ENCODE measurements at places on chromosomes 5 and 9. TPM values are rescaled to one million over a fixed set of nuclear protein-coding genes. Genes with fewer than 3 reads are reported as not detected.
A peak's percentile ranks its signal among the peaks of the same experiment; 100 is the strongest.

DNA sequence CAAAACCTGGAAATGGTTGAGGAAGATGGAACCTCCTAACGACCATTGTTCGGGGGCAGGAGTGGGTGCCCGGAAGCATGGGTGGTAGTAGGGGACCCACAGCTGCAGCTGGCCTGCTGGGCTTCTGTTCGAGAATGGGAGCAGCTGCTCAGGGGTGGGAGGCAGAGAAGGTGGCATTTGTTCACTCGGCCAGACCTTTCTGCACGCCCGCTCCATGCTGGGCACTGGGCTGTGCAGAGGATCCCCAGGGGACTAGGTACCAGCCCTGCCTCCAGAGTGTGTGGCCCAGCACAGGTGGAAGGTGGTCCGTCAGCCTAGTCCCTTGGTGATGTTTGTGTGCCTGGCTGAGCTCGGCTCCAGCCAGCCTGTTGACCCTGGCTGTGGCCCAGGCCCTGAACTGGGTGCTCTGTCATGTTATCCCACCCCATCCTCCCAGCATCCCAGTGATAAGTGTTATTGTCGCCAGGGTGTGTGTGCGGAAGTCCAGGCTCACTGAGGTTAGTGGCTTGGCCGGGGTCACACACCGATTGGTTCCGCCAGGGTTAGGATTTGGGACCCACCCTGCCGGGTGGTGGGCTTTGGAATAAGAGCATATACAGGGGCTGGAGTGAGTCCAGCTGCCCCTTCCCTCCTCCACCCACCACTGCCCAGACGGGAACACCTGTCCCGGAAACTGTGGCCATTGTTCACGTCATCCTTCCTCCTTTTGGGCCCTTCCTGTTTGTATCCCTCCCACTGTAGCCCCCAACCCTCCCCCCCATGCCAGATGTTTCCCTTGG, 4.8 kb downstream of the N4BP3 start:
- DNase-seq, result no peak

GRCh38 chr9:14153310-14153720, 160.6 kb downstream of the NFIB start:
- no peak for DNase-seq

GRCh38 chr5:170117736-170118135, 12.0 kb downstream of the FOXI1 start:
- DNase-seq, result no peak

- DNase-seq, result no peak
Observed at GRCh38 chr9:110897943-110898342, 140.3 kb downstream of the LPAR1 start.

DNA sequence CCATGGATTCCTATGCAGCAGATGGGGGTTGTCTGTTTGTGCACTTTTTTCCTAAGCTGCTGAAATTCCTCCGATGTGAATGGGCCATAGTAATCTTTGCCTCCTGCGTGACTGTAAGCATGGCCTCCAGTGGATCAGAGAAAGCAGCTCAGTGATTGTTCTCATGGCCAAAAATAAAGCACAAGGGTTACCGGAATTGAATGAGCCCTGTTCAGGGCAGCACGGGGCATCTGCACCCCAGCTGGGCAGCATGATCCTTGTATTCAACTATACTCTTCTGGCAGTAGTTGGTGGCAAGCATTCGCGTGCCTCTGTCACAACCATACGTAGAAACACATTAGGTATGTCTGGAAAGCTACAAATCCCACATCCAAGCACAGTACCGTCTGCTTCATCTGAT, 193.9 kb downstream of the RORB start:
- DNase-seq, result no peak

- DNase-seq, result no peak
Observed at GRCh38 chr5:119055294-119055693, 15.6 kb upstream of the DMXL1 start.

- no peak for DNase-seq
Observed at GRCh38 chr5:56299212-56299611, 66.1 kb upstream of the ANKRD55 start.

- no peak for DNase-seq
Observed at GRCh38 chr9:110900917-110901316, 137.4 kb downstream of the LPAR1 start.

DNA sequence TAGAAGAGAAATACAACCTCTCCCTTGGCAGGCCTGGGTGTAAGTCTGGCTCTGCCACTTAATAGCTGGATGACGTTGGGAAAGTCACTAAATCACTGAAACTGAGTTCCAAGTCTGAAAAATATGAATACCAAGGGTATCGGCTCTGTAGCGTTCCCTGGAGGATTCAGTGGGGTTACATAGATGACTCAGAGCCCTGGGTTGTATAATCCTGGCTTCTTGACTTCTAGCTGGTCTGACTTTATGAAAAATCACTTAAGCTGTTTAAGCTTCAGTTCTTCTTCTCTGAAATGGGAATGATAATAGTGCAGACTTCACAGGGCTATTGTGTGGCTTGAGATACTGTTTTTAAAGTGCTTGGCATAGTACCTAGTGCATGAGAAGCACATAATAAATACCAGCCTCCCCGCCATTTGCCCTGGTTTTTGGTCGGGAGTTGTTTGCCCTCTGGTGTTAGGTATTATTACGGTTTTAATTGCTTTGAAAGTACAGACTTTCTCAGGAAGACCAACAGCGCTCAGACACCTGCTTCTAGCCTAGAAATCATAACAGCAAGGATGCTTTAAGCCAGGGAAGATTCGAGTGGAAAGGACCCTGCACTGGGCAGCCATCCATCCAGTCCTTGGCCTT, 43.0 kb downstream of the CYFIP2 start:
- DNase-seq, result no peak

DNA sequence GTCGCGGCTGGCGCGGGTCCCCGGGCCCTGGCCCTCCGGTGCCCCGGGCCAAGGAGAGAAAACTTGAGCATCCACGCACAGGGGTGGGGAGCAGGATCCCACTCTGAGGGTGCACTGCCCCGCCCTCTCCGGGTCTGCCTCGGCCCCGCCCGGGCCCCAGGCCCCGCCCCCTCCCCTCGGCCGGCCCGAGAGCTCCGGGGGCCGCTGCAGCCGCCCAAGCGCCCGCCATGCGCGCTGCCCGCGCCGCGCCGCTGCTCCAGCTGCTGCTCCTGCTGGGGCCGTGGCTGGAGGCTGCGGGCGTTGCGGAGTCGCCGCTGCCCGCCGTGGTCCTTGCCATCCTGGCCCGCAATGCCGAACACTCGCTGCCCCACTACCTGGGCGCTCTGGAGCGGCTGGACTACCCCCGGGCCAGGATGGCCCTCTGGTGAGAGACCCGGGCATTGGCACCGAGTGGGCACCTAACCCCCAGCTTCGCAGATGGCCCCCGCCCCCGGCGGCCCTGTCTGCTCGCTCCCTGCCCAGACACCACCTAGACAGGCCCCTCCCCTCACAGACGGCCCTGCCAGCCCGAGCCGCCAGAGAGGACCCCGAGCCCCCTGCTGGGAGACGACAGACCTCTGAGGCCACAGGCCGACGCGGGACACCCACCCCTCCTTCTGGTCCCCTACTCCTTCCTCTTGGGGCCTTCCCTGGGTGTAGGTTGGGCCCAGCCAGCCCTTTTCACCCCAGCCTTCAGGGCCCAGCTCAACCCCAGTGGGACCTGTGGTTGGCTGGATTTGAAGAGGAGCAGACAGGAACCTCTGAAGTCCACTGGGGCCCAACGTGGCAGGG, at the start of gene CERCAM:
Gene CERCAM, plus strand, starts transcription at position 207 of the 831 bp plus-strand sequence. Its CDS starts 21 bp downstream, at position 228.
- no peak for DNase-seq

- no peak for DNase-seq
Observed at GRCh38 chr9:111131211-111131610, 92.9 kb upstream of the LPAR1 start.

DNA sequence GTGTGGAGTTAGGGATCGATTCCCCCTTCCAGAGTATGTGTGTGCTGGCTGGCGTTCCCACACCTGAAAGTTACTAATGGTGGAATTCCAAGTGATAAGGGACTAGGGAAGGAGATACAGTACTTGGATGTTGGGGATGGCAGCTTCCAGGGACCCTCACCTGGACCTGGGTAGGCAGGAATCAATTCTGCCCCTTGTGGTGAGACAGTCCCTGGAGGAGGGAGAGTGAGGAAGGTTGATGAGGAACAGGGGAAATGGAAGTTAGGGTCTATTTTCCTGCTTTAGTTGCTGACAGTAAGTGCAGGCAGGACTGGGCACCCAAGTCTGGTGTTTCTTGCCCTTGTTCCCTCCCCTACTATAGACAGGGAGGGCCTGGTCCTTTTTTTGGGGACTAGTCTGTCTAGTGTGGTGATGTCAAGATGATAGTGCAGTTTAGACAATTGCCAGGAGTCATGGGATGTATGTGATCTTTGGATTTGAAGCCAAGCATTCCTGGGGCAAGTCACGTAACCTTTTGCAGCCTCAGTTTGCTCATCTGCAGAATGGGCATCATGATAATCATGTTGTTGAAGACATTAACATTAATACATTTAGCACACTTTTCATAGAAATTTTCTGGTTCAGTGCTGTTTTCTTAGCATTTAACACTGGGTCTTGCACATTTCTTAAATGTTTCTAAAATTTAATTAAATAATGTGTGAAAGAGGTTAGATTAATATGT, 51.7 kb downstream of the DAB2IP start:
- no peak for DNase-seq

DNA sequence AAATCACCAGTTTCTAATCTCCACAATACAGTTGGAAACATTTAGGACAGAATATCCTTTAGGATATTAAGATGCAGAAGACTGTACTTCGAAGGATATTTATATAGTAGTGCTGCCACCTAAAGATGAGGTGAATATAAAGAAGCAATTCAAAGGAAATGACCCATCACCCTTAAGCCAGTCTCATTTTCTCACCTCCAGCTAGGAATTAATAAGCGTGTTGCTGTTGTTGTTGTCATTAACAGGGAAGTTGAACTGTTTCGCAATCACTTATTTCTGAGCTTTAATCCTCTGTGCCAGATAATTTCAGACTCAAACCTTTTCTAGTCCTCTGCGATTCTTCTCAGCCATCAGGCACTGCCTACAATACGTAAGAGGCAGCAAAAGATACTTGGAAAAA, 7.8 kb upstream of the PURA start:
- no peak for DNase-seq

DNA sequence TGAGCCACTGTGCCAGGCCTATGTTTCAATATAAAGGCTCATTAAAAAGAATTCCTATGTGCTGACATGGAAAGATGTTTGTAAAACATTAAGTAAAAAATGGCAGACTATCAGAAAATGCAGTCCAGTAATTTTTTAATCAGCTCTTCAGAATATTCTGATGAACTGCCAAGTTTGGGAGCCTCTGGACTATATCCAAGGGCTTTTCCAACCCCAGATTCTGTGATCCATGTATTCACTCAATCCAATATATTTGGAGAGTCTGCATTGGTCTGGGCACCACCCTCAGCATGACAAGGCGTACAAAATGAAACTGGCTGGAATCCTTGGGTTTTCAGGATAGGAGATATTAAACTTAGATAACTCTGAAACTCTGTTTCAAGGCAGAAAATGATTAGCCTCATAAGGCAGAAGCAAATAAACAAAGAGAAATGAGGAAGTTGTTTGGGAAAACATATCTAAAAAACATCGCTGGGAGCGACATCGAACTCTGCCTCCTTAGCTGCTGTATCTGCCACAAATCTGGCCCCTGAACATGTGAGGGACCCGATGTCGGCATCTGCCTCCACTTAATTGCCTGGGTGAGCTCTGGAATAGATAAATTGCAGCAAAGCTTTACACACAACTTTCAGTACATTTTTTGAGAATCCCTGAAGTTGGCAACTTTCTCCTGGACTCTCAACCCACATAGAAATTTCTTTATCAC, 14.4 kb downstream of the PDE6A start:
- DNase-seq, result no peak

GRCh38 chr9:32735476-32735875, 47.9 kb upstream of the TMEM215 start:
- no peak for DNase-seq

DNA sequence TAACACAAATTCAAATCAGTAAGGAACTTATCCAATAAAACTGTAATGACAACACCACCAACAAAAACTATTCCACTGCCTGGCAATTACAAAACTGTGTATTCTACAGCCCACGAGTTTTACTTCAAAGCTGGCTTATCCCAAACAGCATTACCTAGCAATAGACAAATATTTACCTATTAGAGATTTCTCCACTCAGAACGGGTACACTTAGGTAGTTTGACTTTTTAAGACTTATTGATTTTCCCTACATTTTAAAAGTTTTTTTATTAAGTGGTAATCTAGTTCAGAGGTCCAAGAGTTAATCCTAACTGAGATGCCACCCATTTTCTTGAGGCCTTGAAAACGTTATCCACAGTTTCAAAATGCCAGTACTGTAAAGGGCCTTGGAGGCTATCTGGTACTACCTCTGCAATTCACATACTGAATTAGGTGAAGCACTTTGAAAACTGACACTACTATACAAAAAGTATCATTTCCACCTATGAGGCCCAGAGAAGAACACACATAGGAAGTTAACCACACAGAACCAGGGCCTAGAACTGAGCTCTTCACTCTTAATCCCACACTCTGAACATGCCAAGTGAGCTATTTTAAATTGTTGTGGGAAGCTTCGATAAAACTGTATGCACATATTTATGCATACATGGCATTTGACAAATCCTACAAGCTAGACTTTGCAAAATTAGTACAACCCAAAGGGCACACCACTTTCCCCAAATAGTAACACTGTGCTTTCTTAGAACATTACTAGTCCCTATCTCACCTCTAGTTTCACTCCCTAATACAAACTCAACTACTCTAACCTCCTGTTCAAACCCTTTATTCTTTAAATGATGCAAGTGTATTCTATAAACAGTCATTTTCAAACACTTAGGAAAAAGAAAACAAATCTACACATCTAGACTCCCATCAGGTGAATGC, 2.1 kb downstream of the NADK2 start:
- DNase-seq, result no peak

- DNase-seq, result no peak
Observed at GRCh38 chr9:137058521-137059234, 4.8 kb upstream of the ENTPD2 start.

DNA sequence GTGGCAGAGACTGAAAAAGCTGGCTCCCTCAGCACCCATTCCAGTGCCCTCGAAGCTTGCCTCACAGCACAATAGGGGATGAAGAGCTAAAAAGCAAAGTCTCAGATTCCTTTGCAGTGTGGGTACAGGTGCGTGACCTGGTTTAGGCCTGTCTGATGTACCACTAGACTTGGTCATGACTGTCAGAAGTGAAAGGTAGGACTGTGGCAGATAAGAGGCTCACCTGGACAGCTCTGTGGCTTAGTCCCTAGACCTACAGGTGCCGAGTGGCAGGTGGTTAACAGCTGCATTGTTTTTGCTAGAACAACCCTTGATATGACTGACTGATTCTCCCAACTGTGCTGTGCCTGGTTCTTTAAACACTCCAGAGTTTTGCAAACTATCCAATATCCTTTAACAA, 14.7 kb upstream of the SFXN1 start:
- no peak for DNase-seq

DNA sequence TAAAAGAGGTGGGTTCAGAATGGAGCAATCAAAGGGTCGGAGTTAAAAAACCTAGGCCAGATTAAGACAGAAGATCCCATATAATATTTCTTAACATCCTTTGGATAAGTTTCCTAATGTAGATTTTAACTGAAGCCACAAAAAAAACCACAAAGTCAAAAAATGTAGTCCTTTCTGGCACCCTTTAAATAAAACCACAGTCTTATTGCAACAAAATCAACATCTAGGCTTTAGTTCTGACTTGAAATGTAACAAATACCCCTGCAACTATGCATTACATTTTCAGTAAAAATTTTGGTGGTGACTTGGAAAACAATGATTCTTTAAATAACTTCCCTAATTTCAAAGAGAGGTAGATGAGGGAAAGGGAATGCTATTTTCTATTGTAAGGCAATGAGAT, 109.2 kb downstream of the PSAT1 start:
- DNase-seq, result no peak

- peak; percentile 63 for DNase-seq
Observed at GRCh38 chr9:124781967-124782660, 5.2 kb downstream of the OLFML2A start.

PPIP5K2 gene
- total RNA-seq, result 31.1 TPM

PCDHAC1 gene
- total RNA-seq, result 0.19 TPM

TAF11L10 gene
- not detected for total RNA-seq

CCNJL gene
- total RNA-seq, result 6.3 TPM

ZDHHC11B gene
- 5.5 TPM for total RNA-seq

Measured in cardiac septum (tissue), 1 donor.